NCI-H460 (cell line): ENCODE measurements at places on chromosomes 5 and 9. TPM values are rescaled to one million over a fixed set of nuclear protein-coding genes. Genes with fewer than 3 reads are reported as not detected.

The SHC3 gene
- total RNA-seq = 2.0 and 2.4 TPM in 2 replicates

The NSG2 gene
- total RNA-seq = 0.10 TPM in 1 of 2 replicates, not detected in the other

The SPINK13 gene
- total RNA-seq = 1.3 and 2.8 TPM in 2 replicates

- no peak for DNase-seq
These were observed 2.8 kb downstream of the DCAF12 start for GRCh38 chr9:34123682-34124081.

DNA sequence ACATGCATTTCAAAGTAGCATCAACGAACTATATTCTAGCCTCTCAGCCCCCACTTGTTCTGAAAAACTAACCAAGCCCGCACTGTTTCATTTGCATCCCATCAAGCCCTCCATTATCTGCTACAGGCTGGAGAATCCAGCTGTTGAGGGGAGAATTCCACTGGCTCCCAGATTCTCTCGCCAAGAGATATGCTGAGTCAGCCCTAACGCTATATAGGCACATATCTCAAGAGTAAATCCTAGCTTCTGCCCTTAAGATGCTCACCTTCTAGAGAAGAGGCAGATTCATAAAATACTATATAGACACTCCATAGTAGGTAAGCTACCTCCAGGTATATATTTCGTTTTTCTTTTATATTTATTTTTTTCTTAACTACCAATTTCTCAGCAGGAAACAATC is 266.4 kb upstream of the TARS1 start:
- DNase-seq = no peak

DNA sequence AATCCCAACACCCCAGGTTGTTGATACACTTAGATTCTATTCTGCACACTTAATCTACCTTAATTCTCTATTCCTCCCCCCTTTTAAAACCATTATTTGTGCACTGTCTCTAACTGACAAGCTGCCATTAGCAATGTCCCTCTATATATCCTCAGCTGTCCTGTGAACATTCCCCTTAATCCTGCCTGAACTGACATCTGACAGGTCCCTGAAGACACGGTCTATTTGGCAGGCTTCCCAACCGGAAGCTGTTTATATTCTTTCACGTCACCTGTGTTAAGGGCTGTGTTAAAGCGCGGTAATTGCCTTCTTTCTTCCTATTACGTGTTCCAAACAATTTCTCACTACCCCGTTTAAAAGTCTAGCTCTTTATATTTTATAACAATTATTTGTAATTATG is 277.3 kb downstream of the CDH9 start:
- DNase-seq = no peak

DNA sequence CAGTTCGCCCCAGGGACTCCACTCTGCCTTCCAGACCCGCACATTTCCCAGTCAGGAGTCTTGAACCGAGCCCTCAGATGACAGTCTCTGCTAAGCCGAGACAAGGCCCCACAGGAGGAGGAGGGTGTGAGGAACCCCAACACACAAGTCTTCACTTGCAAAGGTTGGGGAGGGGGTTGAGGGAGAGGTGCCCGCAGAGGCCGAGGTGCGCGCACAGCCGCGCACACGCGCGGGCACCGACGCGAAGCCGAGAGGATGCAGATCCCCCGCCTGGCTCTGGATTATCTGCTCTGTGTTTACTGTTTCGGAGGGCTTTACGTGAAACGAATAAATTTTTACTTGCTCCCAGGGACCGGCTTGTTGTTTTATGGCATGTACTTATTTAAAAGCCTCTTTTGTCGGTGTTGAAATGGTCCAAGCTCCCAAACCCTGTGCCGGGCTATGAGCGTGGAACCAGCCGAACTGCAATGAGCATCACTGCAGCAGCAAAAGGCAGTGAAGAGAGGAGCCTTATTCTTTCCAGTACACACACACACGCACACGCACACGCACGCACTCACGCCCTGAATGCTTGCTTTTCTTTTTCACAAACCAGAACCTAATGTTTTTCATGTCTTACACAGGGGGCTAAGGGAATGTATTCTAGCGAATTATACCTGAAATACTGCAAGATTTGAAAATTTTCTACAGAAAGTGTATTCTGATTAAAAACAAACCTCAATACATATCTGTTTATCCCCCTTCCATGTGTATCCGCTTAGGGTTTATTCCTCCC is 297.7 kb downstream of the PARP8 start:
- no peak for DNase-seq

DNA sequence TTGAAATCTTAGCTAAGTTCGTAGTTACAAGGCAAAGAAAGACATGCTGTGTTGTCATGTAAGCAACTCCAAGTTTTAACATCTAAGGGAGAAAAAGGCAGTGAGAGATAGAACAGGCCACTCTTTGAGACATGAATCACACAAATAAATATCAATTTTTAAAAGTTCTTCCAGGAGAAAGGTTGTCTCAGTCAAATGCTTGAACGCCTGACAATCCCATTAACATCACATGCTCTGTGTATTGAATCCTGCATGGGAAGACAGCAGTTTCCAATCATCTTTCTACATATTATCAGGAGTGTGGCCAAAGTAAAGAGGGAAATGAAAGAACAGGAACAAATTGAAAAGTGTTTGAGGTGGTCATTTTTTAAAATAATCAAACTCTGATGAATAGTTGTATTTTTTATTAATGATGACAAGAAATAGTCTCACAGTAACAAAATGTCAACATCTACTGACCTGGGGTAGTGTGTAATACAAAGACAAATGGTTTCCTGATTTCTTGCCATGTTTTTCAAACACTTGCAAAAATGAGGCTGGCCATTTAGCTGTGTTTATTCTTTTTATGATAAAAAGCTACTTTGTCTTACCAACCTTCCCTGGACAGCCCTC is 6.4 kb upstream of the C6 start:
- no peak for DNase-seq
